ENCODE measurements at places on chromosomes 1 and 21.

DNA sequence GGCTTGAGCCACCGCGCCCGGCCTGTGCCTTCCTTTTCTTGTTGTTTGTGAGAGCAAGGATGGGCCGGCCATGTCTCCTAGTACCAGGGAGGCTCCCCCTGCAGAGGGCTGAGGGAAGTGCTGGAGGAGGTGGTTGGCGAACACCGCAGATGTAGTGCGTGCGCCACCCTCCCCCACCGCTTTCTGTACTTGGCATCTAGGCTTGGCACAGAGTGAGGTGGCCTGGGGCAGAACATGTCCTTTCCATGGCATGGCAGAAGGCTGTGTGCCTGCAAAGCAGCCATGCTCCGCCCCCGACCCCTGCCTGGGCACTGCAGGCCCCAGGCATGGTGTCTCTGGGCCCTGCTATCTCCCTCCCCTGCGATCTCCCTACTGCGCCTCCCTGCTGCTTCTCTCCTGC is 30.7 kb downstream of the ALPL start:
- no peak for DNase-seq

DNA sequence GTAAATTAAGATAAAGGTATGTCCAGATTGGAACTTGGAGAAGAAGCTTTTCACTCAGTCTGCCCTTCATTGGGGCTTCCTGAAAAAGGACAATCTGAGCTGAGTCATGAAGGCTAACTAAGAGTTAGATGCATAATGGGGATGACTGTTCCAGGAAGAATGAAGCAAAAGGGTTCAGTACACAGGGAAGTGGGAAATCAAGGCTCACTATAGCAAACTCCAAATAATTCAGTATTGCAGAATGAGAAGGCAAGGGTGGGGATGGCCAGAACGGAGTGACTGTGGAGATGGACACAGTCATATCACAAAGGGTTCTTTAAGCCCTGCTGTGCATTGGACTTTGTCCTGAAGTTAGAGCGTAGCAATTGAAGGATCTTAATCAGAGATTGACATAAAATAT is 158.3 kb downstream of the FGGY start:
- DNase-seq, result no peak

DNA sequence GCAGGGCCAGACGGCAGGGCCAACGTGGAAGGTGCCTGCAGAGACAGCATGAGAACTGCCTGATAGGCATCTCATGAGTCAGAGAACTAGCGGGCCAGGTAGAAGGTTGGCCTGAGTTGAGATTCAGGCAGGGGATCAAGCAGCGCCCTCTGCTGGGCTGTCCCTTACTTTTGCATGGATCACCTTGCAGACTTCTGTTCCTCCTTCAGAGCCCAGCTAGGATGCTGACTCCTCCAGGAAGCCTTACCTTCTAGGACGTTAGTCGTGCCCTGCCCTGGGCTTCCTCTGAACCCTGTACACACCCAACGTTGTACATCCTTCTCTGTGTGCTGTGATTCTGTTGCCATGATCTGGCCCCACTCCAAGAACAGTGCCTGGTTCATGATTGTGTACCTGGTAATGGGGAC is 231.3 kb upstream of the VAMP3 start:
- DNase-seq, result no peak

DNA sequence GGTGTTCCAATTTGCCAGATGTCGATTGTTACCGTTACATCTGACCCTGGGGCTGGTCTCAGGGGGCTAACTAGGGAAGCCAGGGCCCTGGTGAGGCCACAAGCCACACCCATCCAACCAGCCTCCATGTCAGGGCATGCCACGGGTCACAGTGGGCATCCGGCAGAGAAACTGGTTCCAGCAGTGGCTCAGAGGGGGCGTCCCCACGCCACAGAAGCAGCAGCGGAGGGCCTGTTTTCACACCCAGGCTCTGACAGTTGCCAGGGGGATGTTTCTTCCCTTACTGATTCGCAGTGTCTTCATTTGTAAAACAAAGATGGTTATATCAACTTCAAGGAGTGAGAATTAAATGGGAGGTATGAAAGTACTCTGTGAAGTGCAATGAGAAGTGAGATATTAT is 75.0 kb upstream of the COX20 start:
- no peak for DNase-seq

- DNase-seq, result no peak
Observed at GRCh38 chr1:25527226-25527846, 16.1 kb upstream of the LDLRAP1 start.

GRCh38 chr1:118101999-118102398 is 83.0 kb downstream of the SPAG17 start:
- DNase-seq, result no peak

- no peak for DNase-seq
Observed at GRCh38 chr1:24992124-24992760, 62.2 kb upstream of the RUNX3 start.

- no peak for DNase-seq
Observed at GRCh38 chr1:118209648-118210047, 24.6 kb upstream of the SPAG17 start.

GRCh38 chr1:113978863-113979702 is at the start of gene OLFML3:
Gene OLFML3 (plus strand): TSS chr1:113979474. CDS start chr1:113979517, 43 bp downstream.
- no peak for DNase-seq

DNA sequence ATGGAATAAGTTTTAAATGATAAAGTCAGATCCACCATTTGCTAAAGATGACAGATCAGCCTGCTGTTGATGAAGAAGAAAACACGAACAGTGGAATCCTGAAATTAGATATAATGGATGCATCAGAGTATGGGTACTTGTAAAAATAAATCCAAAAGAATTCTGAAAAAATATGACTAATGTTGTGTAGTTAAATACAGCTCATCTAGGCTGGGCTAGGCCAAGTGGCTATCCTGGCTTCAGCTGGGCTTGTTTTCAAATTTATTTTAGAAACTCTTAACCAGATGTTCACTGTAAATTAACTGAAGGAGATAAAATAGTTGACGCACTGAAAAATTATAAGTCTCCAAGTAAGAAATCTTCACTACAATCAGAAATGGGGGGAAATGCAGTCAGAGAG is 7.4 kb upstream of the RGS2 start:
- DNase-seq, result no peak

DNA sequence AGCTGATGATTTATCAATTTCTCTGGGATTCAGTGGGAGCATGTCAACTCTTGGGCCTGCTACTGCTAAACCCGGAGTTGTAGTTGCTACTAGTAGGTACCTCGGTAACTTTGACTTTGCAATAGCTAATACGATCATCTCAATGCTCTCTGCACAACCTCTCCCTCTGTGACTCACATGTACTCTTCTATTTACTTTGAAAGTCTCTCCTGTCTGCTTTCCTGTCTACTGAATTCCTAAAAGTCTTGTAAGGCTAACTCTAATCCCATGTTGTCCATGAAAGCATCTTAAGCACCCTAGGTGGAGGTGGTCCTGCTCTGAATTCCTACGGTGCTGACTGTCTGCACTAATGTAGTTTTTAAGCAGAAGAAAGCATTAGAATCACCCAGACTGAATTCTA is 29.3 kb downstream of the SLC9C2 start:
- DNase-seq, result no peak

GRCh38 chr1:181324797-181325616 is 158.3 kb upstream of the CACNA1E start:
- no peak for DNase-seq

DNA sequence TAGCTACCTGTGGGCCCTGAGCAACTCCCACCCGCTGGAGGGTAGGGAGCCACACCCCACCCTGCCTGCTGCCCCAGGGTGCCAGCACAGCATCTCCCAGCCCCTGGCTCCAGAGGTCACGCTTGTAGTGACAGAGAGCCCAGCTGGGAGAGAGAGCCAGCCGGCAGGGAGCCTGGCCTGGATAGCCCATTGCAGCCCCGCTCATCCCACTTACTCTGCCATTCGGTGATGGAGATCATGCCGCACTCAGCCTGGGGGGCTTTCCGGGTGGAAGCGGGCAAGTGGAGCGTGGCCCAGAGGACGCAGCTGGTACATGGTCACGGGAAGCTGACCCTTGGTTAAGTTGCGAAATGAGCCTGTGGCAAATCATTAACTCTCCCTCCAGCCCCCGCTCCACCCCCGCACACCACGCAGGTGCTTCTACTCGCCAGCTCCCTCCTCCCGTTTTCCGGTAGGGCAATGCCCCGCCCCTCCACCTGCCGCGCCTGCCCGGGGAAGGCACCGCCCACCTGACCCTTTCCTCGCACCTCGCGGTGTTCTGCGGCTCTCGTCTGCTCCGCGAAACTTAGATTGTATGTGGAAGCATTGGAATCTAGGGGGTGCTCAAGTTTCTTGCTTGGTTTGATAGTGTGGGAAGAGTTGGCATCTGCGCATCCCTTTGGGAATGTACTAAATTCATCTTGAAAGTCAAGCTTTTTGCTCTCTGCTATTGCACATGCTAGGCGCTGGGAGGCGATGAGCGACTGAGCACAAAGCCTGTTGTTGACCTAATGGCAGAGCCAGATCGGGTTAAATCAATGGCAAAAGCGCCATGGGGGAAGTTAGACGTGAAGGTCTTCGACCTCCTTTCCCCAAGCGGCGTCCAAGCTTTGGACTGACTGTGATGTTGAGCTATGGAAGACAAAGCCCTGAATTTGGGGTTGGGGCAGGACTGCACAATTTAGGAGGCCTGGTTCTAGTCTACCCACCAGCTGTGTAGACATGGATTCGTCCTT is at the start of gene GOLT1A:
TSS of gene GOLT1A (minus strand) at position 321 of the 995 bp plus-strand sequence. CDS start at position 239, 82 bp downstream.
- no peak for DNase-seq

DNA sequence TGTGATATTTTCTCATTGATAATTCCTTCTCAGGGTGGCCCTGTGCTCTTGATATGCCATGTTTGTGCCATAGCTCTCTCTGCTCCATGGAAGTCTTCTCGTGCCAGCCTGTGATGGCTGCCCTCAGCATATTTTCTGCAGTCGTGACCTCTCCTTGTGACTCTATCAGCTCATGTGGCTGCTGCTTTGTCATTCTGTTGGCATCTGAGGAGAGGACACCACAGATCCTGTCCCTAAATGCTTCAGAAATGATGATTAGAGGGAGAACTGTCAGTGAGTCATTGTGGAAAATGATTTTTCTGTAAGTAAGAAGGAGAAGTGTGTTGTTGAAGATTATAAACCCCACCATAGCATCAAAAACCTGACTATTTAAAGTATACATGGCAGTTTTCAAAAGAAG is 286.0 kb downstream of the ADGRL2 start:
- DNase-seq, result no peak

GRCh38 chr1:167423684-167424619 is 94.4 kb downstream of the CD247 start:
- DNase-seq, result no peak

- no peak for DNase-seq
Observed at GRCh38 chr1:118973531-118974137, 14.5 kb downstream of the TBX15 start.

DNA sequence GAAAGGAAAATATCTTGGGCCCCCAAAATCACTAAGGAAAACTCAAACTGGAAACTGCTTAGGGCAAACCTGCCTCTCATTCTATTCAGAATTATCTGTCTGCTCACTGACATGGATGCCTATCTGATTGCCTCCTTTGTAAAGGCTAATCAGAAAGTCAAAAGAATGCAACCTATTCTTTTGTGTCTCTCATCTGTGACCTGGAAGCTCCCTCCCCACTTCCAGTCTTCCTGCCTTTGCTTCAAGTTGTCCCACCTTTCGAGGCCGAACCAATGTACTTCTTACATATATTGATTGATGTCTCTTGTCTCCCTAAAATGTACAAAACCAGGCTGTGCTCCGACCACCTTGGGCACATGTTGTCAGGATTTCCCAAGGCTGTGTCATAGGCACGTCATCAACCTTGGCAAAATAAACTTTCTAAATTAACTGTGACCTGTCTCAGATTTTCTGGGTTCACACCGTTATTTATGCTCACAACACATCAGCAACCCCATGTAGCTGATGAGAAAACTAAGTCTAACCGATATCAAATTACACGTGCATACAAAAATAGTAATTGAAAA is 302.3 kb upstream of the NRIP1 start:
- DNase-seq, result no peak

DNA sequence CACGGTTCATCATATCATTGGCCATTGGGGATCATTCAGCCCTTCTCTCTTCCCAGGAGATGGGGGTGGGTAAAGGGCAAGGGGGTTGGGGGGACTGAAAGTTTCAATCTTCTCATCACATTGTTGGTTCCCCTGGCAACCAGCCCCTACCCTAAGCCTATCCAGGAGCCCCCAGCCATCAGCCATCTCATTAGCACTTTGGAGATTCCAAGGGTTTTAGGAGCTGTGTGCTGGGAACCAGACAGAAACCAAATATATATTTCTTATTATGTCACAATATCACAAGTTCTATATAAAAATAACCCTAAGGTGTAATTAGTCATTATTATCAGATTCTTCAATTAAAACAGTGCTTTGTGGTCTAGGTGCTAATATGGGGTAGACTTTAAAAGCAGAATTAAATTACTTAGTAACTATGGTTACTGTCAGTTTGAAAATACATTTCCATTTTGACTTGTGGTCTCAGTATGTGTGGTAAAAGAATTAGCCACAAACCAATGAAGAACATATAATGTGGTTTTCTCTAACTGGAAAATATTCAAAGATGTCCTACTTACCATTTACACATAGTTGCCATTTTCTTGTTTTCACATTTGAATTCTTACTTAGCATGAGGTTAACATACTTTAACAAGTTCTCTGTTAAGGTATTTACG is 28.1 kb downstream of the IL23R start:
- DNase-seq, result no peak

DNA sequence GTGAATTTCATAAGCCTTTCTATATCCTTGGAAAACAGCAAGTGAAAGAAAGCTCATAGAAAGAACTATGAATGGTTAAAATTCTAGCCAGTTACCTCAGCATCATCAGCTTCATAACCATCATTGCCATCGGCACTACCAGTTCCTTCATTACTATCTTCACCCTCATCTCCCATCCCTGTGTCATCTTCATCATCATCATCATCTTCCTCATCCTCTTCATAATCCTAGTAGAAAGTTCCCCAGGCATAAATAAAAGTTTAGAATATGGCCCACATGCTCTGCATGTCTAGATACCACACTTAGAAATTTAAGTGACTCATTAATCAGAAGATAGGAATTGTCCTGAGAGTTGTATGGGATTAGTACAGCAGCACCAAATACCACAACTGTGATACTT is 49.0 kb downstream of the TPR start:
- DNase-seq, result no peak

Data from stimulated activated CD8-positive, alpha-beta memory T cell treated with anti-CD3 and anti-CD28 coated beads, Interleukin-15, amount 100 ng/mL, for 24 hours (primary cell).